ENCODE measurements at places on chromosomes 4 and X.

DNA sequence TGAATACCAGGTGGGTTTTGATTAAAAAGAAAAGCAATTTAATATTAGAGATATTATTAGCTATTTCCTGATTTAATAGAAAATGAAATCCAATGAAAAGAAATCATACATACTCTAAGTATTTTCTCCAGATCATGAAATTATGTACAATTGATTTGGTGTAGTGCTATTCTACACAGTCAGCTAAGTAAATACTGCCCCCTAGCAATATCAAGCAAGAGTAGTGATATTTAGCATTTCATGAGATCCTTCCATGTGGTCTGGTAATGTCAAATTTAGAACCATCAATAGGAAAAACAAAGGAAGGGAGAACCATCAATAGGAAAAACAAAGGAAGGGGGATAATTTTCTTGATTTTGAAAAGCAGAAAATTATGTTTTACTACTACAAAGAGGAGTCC lies 114.6 kb downstream of the TBCK start:
- no peak for DNase-seq

GRCh38 chr4:54929459-54929858 lies 195.9 kb downstream of the KDR start:
- no peak for DNase-seq

GRCh38 chrX:29617725-29618124 lies 597.6 kb upstream of the MAGEB2 start:
- DNase-seq: no peak

GRCh38 chr4:150682126-150682525 lies 100.2 kb downstream of the MAB21L2 start:
- no peak for DNase-seq

GRCh38 chrX:129423191-129423590 lies 100.1 kb downstream of the SMARCA1 start:
- DNase-seq: no peak

DNA sequence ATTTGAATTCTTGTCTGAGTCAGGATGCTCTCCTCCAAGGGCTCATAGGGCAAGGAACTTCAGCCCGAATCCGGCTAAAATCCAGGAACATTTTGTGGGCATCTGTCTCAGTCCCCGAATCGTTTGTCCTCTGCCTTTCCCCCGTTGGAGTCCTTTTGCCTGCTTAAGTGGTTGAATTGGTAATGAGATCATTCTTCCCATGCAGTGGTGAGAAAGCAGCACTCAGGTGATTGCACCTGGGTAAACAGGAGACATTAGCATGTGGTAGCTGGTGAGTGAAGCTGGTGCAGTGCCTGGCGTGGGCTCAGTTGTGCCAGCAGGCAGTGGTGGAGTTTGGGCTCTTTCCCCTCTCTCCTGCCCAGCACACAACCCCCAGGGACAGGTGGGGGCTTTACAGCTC lies 61.9 kb upstream of the MTM1 start:
- no peak for DNase-seq

DNA sequence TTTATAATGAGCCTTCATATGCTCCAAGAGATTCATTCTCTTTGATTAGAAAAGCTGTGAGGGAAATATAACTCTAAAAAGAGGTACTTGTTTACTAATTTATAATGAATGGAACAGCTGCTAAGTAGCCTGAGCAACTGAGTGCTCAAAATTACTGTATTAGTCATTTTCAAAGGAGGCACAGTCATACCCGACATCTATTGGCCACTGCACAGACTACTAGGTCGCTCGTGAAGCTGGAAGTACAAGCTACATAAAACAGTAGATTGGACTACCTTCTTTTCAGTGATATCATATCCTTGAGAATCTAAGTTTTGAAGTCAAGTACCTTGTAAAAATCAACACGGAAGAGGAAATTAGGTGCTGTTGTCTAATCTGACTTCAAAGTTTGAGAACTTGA lies 52.0 kb upstream of the GLRB start:
- no peak for DNase-seq

DNA sequence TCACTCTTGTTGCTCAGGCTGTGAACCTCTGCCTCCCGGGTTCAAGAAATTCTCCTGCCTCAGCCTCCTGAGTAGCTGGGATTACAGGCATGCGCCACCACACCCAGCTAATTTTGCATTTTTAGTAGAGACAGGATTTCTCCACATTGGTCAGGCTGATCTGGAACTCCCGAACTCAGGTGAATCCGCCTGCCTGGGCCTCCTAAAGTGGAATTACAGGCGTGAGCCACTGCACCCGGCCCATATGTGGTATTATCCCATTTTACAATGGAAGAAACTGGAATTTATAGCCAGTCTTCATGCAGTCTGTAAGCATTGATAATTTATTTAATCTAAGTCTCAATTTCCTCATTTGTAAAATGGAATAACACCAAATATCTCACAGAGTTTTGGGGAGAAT lies 161.8 kb downstream of the GABRB1 start:
- DNase-seq: no peak

GRCh38 chrX:50812995-50813842 lies 775 bp downstream of the SHROOM4 start:
- no peak for DNase-seq

- DNase-seq: no peak
These were observed 99.6 kb upstream of the TMEM150C start for GRCh38 chr4:82661181-82661992.

DNA sequence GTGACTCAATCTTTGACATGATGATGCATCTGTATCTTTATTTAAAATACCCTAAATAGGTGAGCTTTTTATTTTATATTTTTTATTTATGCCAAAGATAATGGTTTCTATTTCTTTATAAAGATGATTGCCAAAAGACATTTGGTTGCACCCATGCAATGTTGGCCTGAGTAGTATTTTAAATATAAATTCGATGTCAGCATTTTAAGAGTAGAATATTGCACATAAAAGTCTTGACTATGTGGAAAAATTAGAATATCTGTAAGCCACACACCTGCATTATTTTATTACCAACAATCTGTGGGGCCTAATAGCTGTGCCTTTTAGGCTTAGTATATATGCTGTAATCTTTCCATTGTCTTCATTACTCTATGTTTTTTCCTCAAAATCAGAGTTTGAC lies 91.4 kb downstream of the CPXCR1 start:
- no peak for DNase-seq

GRCh38 chrX:44596277-44596676 lies 53.6 kb upstream of the FUNDC1 start:
- no peak for DNase-seq

- peak; percentile 0 for DNase-seq
These were observed 482 bp downstream of the GSTCD start for GRCh38 chr4:105709081-105709450.

DNA sequence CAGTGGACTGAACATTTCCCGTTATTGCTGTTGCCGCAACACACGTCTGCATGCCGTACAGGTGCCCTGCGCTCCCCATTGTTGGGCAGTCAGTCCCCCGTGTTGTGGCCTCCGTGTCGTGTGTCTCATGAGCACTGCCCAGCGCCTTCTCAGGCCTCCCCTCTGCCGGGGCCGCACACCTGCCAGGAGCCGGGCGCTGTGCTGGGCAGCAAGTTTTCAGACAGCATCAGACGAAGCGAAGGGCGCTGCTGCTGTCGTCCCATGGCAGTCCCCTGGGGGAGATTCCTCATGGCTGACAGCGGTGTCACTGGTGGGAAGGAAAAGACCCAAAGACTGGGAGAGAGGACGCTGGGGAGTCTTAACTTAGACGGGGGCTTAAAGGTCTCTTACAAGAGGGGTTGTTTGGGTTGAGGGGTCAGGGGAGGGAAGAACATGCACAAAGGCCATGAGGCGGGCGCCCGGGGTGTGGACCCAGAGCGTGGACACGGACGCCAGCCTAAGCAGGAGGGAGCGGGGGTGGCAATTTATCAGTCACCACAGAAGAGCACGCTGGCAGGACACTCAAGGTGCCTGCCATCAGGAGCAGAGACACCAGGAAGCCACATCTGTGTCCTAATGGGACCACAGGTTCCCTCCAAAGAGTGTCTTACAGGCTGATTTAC lies 47.3 kb downstream of the RGS12 start:
- no peak for DNase-seq

GRCh38 chr4:13007802-13008470 lies 476.2 kb downstream of the RAB28 start:
- DNase-seq: no peak

DNA sequence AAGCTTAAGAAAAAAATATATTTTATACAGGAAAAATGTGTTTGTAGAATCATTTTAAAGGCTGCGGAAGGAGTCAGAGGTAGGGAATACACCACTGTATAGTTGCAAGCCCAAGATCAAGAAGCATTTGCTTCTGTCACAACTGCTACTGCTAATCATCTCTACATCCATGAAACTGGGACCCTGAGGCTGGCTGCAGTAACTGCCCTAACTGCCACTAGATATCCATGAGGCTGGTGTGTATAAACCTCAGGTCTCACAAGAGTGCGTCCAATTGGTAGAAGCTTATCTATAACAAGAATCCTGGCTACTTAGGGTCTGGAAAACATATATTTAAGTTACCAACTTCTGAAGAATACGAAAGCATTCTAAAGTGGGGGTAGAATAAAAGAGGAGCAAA lies 69.1 kb downstream of the RXFP1 start:
- DNase-seq: no peak

- no peak for DNase-seq
These were observed 209.3 kb downstream of the GPC3 start for GRCh38 chrX:133776072-133776471.

DNA sequence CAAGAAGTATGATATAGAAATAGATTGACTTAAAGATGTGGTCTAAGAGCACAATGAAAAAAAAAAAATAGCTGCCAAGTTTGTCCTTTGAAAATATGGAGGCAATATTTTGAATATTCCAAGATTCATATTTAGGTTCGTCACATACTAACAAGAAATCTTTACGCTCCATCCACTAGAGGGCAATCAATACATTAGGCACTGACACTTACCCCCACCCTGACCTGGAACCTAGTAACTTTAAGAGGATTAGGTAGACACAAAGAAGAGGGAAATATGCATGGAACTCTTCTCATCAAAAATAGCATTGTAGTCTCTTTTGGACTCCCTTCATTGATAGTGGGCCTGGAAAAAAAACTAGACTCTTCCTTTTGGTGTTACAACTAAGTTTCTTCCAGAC lies 1108.1 kb downstream of the PCDH19 start:
- no peak for DNase-seq

GRCh38 chrX:40131654-40132337 lies 34.0 kb upstream of the BCOR start:
- no peak for DNase-seq

GRCh38 chr4:9946170-9946569 lies 75.1 kb downstream of the SLC2A9 start:
- DNase-seq: no peak
